ENCODE measurements at places on chromosomes 13 and 19. TPM values are rescaled to one million over a fixed set of nuclear protein-coding genes. Genes with fewer than 3 reads are reported as not detected.

CD70 gene
- not detected for polyA plus RNA-seq

ZNF98 gene
- polyA plus RNA-seq, result 8.1 TPM

CEACAM3 gene
- polyA plus RNA-seq, result 0.12 TPM

KLHL1 gene
- polyA plus RNA-seq, result 0.78 TPM

LRRC63 gene
- polyA plus RNA-seq, result 0.28 TPM

SLC10A2 gene
- 1.2 TPM for polyA plus RNA-seq

IGSF23 gene
- 1.3 TPM for polyA plus RNA-seq

Data from renal pelvis (tissue), 12 donors.